ENCODE measurements at places on chromosomes 4 and X. TPM values are rescaled to one million over a fixed set of nuclear protein-coding genes. Genes with fewer than 3 reads are reported as not detected.

SYN1 gene
- not detected for total RNA-seq

SPOCK3 gene
- total RNA-seq = not detected

TMEM35A gene
- not detected for total RNA-seq

SYP gene
- total RNA-seq = 7.6 TPM

GABRB1 gene
- 3.3 TPM for total RNA-seq

CNGA1 gene
- not detected for total RNA-seq

NOX1 gene
- not detected for total RNA-seq
